ENCODE measurements at places on chromosomes 13 and 19. TPM values are rescaled to one million over a fixed set of nuclear protein-coding genes. Genes with fewer than 3 reads are reported as not detected.

Gene TNFSF11
- total RNA-seq, result 1.3 TPM

Gene ZNF773
- total RNA-seq, result 7.2 TPM

GRCh38 chr19:52138278-52138982 is 1.3 kb downstream of the ZNF616 start:
- peaks cover 30% of the 10 kb centered on the region for H3K4me1 ChIP-seq
- H3K4me3 ChIP-seq, result peak overlapping the region; percentile 96
- H3K36me3 ChIP-seq, result no peaks in the 10 kb centered on the region
- no peak for DNase-seq

Gene LPAR2
- 120 TPM for total RNA-seq

GRCh38 chr13:60026286-60026685 is 137.4 kb downstream of the DIAPH3 start:
- H3K4me1 ChIP-seq, result no peaks in the 10 kb centered on the region
- no peak overlapping the region for H3K27ac ChIP-seq
- H3K4me3 ChIP-seq, result no peak overlapping the region
- H3K36me3 ChIP-seq, result no peaks in the 10 kb centered on the region

Gene CDC42EP5
- total RNA-seq, result not detected

GRCh38 chr19:18633321-18633720 is 3.5 kb upstream of the KLHL26 start:
- no peaks in the 10 kb centered on the region for H3K36me3 ChIP-seq
- no peak overlapping the region for H3K4me3 ChIP-seq
- DNase-seq, result no peak
- no peak overlapping the region for H3K27ac ChIP-seq
- no peaks in the 10 kb centered on the region for H3K27me3 ChIP-seq

DNA sequence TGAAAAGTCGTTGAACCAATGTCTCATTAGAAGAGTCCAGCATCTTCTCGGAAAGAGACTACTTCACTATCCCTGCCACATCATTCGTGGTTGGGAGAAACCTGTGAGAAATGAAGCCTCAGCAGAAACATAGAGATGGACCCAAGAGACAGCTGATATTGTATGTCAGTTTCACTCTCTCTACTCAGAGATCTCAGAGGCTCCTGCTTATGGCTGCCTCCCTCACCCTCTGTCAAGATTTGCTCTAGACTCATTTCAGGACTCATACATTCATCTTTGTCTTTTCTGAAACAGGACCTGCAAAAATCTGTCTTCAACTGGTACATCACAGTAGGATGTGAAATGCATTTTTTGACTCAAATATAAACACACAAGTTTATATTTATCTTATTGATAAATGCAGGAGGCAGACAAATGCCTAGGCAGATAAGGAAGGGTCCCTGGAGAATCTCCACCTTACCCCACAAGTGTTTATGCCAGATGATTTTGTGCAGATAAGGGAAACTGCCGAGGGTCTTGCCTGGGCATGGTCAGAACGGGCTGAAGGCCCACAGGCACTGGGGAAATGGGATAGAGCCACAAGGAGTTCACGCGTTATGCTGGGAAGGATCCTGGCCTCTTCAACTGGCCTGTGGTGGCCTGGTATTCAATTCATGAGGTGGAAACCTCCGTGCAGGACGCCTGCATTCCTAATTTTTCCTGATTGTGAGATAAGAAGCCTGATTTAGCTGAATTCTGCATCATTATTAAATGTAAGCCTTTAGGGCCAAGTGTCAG is 1834.0 kb upstream of the PCDH20 start:
- no peak for DNase-seq
- no peak overlapping the region for H3K27ac ChIP-seq
- H3K27me3 ChIP-seq, result no peaks in the 10 kb centered on the region
- H3K36me3 ChIP-seq, result no peaks in the 10 kb centered on the region
- no peak overlapping the region for H3K4me3 ChIP-seq

Gene CEACAM20
- not detected for total RNA-seq

GRCh38 chr13:108227651-108228272 is 9.6 kb downstream of the ABHD13 start:
- DNase-seq, result peak; percentile 66
- peaks cover 12% of the 10 kb centered on the region for H3K36me3 ChIP-seq
- peak overlapping the region; percentile 19 for H3K27ac ChIP-seq
- H3K4me1 ChIP-seq, result peaks cover 26% of the 10 kb centered on the region
- no peak overlapping the region for H3K4me3 ChIP-seq

DNA sequence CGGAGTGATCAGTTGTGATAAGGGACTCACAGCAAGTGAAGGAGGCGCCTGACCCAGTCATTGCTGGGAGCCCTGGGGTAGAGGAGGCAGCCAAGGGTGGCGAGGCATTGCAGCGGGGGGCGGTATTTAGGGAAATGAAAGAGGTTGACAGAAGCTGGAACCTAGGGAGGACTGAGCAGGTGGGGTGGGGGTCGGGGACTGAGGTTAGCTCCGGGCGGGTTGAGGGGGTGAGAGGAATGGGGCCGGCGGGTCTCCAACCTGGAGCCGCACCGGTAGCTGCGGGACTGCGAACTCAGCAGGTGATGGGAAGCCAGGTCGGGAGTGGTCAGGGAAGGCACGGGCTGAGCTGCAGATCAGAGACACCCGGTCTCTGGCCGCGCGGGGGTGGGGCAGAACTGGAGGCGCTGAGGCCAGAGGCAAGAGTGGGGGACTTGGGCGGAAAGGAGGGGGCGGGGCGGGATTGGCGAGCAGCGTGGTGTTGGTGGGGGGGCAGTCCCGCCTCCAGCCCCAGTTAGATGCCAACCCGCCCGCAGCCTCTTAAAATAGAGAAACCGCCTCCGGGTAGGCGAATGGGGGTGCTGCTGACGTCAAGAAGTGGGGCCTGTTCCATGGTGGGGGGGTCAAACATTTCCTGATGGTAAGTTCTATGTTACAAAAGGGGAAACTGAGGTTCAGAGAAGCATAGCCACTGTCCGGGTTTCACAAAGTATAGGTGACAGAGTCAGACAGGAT is 1.5 kb downstream of the MAST3 start:
- H3K4me3 ChIP-seq, result peak overlapping the region; percentile 81
- peaks cover 33% of the 10 kb centered on the region for H3K4me1 ChIP-seq
- DNase-seq, result peak; percentile 31
- no peaks in the 10 kb centered on the region for H3K36me3 ChIP-seq

DNA sequence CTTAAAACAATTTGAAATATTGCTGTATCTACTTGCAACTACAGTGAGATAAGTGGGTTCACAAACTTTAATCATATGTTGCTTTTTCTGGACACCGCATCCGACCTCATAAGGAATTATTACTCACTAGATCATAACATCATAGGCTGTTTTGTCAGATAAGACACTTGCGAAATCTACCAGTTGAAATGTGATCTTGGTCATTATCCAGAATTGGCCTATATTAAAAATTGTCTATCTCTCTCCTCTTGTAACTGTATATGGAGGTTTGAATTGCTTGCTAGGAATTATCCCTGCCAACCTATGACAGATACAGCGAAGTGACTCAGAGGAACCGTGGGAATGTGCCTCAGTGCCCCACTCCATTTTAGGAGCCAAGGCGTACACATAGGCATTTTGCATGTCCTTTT is 117.0 kb upstream of the POSTN start:
- DNase-seq, result no peak
- H3K27me3 ChIP-seq, result no peaks in the 10 kb centered on the region
- no peaks in the 10 kb centered on the region for H3K36me3 ChIP-seq
- H3K4me3 ChIP-seq, result no peak overlapping the region

GRCh38 chr13:45752510-45752909 is 50.4 kb downstream of the CBY2 start:
- no peak for DNase-seq
- H3K36me3 ChIP-seq, result no peaks in the 10 kb centered on the region
- H3K4me3 ChIP-seq, result no peak overlapping the region
- H3K4me1 ChIP-seq, result no peaks in the 10 kb centered on the region

DNA sequence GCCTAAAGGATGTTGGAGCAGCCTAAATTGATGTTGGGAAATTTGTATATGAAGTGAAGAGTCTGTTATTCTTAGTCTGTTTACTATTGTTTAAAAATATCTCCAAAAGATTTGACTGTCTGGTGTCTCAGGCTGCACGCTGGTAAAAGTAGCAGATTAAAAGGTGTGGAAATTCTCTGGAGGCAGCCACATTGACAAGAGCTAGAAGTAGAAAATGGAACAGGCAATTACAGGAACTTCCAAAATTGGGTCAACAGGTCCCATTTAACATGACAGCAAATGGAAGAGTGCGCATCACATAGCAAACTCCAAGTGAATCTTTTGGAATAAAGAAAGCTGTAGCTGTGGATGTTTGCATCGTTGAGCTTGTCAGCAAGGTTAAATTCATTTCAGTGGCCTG is 138.3 kb downstream of the MTUS2 start:
- H3K4me3 ChIP-seq, result no peak overlapping the region
- H3K27ac ChIP-seq, result no peak overlapping the region
- H3K4me1 ChIP-seq, result no peaks in the 10 kb centered on the region
- no peaks in the 10 kb centered on the region for H3K27me3 ChIP-seq

All from CD4-positive, CD25-positive, alpha-beta regulatory T cell (primary cell).